ENCODE measurements at places on chromosomes 12 and 14. TPM values are rescaled to one million over a fixed set of nuclear protein-coding genes. Genes with fewer than 3 reads are reported as not detected.

DNA sequence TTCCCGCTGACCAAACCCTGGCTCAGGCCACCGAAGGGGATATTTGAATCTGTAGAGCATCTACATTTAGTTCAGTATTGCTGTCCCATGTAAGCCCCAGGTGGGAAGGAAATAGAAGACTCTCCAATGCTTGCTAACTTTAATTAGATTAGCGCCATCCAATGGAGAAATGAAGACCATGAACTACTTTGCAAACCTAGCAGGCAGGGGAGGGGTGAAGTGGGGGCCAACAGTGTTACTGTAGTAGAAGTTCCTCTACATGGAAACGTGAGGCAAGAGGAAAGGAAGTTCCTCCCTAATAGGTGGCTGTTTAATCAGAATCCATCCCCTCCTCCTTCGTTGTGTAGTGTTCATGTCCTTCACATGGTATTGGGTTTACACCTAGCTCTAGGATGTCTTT, 9.3 kb upstream of the DENND5B start:
- DNase-seq = no peak

- no peak for DNase-seq
Measured at GRCh38 chr12:130382818-130383217, 45.1 kb downstream of the PIWIL1 start.

DNA sequence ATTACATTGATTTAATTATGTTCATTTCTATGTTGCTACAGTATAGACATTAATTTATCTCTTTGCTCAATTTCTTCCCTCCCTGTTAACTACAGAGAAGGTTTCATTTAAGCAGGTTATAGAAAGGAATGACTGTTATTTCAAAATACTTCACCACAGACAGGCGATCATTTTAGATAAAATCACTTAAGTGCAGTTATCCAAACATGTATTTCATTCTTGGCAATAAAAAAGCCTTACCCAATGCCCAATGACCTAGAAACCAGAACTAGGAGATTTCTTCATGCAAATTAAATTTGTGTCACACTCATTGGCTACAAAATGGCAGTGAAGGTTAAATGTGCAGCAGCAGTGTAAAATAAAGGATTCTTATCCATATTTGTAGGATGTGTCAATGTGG, 266.4 kb downstream of the KCNH5 start:
- no peak for DNase-seq

Gene RND1
- total RNA-seq = 0.53 TPM

Gene MAP3K9
- 2.7 TPM for total RNA-seq

Gene SCNN1A
- total RNA-seq = 5.7 TPM

DNA sequence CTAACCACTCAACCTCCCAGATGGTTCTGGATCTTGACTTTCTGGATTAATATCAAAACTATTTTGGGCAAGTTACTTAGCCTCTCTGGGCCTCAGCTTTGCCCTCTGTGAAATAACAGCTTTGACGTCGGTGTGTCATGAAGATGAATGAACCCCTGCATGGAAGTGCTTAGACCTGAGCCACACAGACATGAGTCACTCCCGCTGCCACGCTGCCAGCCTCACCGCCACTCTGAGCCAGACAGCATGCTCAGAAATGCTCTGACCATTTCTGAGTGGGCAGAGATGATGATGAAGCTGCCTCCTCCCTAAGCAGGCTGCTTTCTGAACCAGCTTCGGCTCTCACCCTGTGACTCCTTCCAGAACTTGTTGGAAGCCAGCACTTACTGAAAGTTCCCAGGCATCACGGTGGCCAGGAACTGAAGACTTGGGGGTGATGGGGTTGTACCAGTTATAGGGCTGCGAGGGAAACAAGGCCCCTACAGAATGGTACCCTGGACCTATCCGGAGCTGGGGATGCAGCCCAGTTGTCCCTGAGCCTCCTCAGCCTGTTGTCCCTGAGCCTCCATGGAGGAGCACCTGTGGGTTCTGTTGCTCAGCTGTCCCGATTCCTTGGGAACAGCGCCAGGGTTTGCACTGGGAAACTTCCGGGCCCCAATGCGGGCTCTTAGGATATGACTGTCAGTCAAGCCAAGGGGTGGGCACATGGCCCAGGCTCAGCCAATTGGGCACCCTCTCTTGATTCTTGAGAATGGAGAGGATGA, 2.0 kb upstream of the CCDC197 start:
- no peak for DNase-seq

DNA sequence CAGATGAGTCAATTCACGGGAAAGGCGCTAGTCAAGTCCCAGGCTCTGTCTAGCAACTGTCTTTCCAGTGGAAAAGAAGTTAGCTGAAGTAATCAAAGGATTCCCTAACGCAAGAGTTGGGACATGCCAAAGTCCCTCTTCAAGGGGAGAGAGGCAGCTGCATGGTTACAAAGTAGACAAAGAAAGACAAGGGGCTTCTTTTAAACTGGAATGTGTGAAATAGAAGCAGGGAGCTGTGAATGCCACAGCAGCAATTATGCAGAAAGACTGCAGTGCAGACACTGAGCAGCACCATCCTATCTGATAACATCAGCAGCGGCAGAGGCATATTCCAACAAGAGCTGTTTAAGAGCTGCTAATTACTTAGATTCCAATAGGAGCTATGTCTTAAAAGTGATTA, 12.5 kb upstream of the CIPC start:
- DNase-seq = no peak

- DNase-seq = no peak
Measured at GRCh38 chr12:50615907-50616296, 111.1 kb downstream of the DIP2B start.

DNA sequence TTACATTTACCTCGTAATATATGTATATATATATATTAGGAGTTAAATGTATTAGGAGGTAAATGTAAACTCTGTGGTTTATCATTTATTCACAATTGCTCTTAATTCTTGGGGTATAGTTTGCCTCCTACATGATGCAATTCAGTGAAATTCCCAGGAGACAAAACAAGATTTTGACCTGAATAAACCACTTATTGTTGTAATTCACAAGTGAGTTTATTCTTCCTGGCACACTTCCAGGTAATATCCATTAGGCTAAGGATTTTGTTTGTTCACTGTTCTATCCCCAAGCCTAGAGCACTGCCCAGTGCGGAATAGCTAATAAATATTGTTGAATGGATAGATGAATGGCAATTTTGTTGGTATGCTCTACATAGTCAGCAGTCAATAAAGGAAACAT, 3.0 kb downstream of the SMIM10L1 start:
- no peak for DNase-seq

DNA sequence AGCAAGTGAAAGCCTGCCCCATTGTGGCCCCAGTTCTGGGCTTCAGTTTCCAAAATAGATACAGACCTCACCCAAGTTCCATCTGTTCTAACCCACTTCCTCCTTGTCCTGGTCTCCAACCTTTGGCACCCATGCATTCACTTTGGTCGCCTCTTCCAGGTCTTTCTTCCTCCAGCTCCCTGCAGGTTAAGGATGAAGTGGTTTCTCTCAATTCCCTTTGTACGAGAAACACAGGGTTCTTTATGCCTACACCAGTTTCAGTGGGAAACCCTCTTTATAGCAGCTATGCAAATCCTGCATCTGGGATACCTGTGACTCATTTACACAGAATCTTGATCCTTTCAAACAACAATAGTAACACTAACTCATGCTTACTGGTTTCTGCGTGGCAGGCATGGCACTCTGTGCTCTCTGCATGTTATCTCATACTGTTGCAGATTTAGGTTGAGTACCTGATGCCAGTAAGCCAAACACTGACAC, 110.6 kb upstream of the AMIGO2 start:
- DNase-seq = no peak

DNA sequence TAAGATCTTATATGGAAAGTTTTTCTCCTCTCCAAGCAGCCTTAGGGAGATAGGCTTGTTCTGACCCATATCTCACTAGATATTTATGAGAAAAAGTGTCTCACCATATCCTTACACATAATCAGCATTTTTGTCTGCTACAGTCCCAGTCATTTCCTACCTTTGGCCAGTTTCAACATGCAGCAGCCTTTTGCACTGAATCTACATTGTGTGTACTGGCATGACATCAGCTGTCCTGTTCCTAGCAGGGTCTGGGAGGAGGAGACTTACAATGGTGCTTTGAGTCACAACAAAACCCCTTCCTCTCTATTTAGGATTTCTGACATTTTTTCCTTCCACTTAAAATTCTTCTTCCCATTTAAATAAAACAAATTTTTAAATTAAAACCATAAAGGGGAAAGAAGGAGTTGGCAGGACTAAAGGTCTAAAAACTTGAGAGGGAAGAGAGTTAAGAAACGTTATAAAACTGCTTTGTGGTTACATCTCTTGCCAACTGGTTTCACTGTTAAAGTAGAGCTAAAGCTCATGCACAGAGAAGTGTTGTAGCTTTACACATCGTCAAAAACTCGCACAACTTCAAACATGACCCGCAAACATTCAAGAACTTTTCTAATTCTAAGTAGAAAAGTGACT, 53.3 kb upstream of the CERS5 start:
- DNase-seq = no peak

Gene RTN1
- 13.9 TPM for total RNA-seq

DNA sequence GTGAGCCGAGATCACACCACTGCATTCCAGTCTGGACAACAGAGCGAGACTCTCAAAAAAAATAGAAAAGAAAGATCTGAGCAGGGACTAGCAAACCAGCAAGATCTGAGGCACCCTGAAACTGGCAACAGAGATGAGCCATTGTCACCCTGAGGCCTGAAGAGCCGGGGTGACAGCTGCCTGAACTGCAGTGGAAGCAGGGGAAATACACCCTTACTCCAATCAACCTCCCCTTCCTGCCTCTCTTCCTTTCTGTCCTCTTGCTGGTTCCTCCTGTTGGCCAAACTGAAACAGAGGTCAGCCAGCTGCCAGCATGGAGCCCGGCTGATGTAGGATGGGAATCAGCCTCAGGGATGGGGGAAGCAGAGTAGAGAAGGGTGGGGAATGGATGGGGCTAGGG, 192.0 kb downstream of the CHST11 start:
- DNase-seq = no peak

DNA sequence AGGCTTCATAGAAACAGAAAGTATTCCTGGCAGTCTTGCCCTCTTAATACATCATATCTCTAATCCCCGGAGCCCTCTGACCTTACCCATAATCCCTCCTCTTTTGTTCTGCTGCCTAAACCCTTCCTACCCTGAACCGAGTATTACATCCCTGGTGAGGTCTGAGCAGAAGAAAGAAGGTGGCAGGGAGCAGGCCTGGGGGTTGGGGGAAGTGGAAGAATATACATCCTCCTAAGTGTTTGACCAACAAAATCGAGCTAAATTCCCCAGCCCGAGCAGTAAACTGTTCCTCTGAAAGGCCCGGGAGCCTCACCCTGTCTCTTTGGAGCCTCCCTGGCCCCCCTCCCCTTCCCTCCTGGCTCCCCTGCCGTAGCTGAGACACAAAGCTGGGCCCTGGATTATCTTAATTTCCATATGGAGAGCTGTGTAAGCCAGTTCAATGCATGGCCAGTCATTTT, 192.6 kb upstream of the LHX5 start:
- no peak for DNase-seq

Gene RNF212B
- not detected for total RNA-seq

Measured in urinary bladder (tissue), 4 donors.